ENCODE measurements at places on chromosomes 6 and 20. TPM values are rescaled to one million over a fixed set of nuclear protein-coding genes. Genes with fewer than 3 reads are reported as not detected.

DNA sequence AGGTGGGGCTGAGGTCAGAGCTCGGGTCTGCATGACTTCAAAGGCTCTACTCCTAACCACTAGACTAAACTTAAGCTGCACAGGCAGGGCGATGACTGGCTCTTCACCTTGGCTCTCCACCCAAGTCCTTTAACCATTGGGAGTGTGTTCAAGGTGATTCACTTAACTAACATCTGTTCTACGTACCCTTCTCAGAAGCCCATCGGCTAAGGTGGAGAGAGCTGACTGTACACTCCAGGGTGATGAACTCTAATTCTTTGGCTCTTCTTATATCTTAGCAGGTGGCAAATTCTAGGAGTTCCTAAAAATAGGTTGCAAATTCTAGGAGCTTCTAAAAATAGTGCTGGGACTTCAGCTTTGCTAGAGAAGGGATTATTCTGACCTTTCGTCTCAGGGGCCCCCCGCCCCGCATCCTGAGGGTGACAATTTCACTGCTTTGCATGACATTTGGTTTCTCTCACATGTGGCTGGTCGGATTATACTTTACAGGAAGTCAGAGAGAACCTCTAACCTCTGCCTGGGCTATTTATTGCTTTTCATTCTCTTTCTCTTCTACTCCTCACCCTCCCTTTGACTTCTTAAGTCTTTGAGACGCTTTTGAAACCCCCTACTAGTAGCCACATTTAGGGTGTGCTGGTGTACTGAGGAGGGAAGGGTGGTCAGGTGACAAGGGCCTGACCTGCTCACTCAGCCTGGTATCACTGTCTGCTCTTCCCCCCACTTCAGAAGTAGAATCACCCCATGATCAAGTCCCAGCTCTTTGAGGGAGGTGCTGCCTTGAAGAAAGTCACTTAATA lies 55.5 kb downstream of the PRDM1 start:
- peak; percentile 71 for DNase-seq

GRCh38 chr20:58551631-58552030 lies 36.4 kb upstream of the APCDD1L start:
- no peak for DNase-seq

GRCh38 chr6:140437619-140438345 lies 1063.3 kb upstream of the CITED2 start:
- no peak for DNase-seq

Gene SLC22A1
- total RNA-seq: 1.5 TPM

Gene NR2E1
- not detected for total RNA-seq

Gene FAM184A
- 18.4 TPM for total RNA-seq

- DNase-seq: no peak
Observed at GRCh38 chr20:24616258-24617079, 147.0 kb downstream of the SYNDIG1 start.

- no peak for DNase-seq
Observed at GRCh38 chr6:147750413-147750812, 241.9 kb downstream of the SAMD5 start.

DNA sequence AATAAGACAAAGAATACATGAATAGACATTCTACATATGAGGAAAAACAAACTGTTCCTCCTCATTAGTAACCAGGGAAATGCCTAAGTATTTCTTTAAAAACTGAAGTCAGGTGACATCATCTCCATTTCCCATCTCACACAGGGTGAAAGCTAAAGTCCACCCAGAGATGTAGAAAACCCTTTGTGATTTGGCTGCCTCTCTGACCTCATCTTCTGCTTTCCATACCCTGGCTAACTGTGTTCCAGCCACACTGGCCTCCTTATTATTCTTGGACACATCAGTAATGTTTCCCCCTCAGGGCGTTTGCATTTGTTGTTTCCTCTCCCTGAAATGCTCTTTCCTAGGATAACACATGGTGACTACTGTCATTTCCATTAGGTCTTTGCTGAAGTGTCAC lies 40.4 kb downstream of the ESF1 start:
- no peak for DNase-seq

Gene PTK6
- total RNA-seq: 1.2 TPM

Gene DEFB124
- total RNA-seq: not detected

GRCh38 chr6:119533603-119534279 lies 184.2 kb upstream of the MAN1A1 start:
- DNase-seq: peak; percentile 1

Gene VSTM2L
- total RNA-seq: 0.60 TPM

GRCh38 chr6:168526841-168527281 lies 85.9 kb downstream of the SMOC2 start:
- DNase-seq: no peak

Measured in activated T-cell treated with anti-CD3 and anti-CD28 coated beads, Interleukin-2, amount 50 U/mL, for 72 hours (primary cell).